Activated naive CD4-positive, alpha-beta T cell treated with anti-CD3 and anti-CD28 coated beads, Interleukin-2, amount 10 ng/mL, durations not matched to agents 7 days and 5 days (primary cell): ENCODE measurements at places on chromosomes 1 and 21.

- peak; percentile 54 for DNase-seq
These were observed 2.4 kb upstream of the FAM110D start for GRCh38 chr1:26156285-26157038.

- no peak for DNase-seq
These were observed 485.7 kb downstream of the NUF2 start for GRCh38 chr1:163807331-163808049.

- DNase-seq = no peak
These were observed 152.7 kb downstream of the PIK3R3 start for GRCh38 chr1:45979778-45980176.

DNA sequence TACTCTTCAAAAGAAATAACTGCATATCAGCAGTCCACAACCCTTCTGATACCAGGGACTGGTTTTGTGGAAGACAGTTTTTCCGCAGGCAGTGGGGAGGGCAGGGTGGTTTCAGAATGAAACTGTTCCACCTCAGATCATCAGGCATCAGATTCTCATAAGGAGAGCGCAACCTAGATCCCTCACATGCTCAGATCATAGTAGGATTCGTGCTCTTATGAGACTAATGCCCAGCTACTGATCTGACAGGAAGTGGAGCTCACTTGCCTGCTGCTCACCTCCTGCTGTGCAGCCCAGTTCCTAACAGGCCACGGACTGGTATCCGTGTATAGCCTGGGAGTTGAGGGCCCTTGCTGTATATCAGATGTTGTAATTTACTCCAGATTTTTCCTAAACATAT, 11.5 kb downstream of the RO60 start:
- no peak for DNase-seq

DNA sequence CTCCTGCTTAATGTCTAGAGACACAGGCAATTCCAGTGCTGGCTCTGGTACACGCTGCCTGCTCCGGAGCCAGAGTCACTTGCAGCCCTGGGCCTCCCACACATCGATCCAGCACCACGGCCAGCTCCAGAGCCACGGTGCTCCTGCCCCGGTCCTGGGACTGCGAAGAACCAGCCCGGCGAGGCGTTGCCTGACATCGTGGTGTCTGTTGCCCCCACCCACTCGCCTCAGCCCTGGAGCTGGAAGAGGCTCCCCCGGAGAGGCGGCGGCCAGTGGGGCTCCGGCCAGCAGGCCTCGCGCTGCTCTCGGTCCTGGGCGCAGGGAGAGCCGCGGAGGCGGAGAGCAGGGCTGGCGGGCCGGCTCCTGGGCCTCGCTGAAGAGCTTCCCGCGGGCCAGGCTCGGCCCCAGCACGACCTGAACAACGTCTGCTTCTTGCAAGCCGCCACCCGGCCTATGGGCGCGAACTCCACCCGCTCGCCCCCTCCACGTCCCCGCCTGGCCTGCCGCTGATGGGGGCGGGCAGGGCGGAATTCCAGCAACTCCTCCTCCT, 364.8 kb downstream of the CEP170 start:
- no peak for DNase-seq

DNA sequence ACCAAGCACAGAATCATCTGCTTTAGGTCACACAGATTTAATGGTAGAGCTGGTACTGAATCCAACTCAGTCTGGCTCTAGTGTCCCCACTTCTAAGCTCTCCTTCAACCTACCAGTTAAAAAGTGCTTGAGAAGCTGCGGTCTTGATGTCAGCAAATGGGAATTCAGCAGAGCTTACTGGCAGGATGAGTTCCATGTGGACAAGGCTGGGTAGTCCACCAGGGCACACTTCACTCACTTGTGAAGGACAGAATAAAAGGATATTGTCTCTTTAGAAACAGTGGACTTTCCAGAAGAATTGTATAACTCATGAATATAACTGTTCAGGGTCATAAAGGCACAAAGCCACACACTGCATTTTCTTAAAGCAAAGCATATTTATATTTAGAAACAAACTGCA, 35.1 kb upstream of the GUCA2B start:
- no peak for DNase-seq

DNA sequence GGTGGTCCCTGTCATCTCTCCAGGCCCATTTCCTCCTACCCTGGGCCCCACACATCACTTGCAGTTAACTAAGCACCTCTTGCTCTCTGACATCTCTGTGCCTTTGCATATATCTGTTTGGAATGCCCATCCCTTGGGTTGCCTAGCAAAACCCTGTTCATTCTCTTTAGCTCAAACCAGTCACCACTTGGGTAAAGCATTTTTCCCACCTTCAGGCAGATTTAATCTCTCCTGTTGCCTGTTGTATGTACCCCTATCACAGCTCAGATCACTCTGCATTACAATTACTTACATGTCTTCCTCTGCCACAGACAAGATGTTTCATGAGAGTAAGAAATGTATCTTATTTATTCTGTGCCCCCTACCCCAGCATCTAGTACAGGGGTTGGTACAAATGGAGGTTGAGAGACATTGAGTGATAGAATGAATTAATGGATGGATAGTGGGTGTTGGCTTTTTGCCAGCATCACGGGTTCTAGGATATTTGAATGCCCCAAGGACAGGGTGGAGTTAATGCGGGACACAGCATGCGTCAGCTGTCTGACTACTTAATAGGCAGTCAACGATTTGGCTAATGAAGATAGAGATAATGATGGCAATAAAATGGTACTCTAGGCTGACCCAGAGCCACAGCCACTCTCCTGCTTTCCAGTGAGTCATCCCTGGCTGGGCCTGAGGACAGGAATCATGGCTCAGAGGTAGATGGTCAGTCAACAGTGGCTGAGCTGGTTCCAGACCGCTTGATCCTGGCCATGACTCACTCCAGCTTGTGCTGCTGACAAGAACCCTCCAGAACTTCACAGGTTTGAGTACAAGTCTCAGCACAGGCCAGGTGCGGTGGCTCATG, 6.5 kb downstream of the NR0B2 start:
- DNase-seq = no peak

- DNase-seq = no peak
These were observed 125.0 kb upstream of the DMRTA2 start for GRCh38 chr1:50548243-50548642.

- no peak for DNase-seq
These were observed 18.3 kb upstream of the NGF start for GRCh38 chr1:115356356-115356755.

DNA sequence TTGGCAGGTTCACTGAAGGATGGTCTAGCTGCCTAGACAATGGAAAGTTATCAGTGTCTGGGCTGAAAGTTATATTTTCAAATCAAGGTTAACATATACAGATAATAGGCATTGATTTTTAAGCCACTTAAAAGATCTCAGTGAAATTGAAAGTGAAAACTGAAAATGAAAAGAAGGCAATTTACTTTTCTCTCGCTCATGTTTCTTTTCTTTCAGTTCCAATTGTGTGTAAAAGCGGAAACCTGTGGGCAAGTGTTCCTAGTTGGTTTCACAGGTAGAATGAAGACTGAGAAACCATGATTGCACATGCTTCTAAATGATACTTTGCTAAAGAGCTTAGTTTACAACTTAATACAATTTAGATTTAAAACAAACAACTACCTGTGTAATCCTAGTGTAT, 383.7 kb downstream of the ZP4 start:
- DNase-seq = no peak

GRCh38 chr1:226738995-226739695, at the start of gene ITPKB:
Gene ITPKB (minus strand): TSS chr1:226739282. CDS start chr1:226737458, 1,824 bp downstream.
- DNase-seq = peak; percentile 80

DNA sequence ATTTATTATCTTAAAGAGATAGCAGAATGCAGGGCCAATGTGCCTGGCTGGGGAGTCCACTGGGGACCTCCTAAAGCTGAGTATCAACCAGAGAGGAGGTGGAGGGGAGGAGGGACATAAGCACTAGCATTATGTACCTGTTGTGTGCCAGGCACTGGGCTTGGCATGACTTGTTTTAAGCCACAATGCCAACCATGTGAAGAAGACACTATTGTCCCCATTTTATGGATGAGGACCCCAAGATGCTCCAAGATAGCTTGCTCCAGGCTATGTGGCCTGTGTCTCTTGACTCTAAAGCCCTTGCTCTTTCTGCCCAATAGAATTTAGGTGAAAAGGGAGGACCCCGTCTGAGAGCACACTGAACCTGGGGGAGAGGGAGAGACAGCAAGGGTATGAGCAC, 111.3 kb downstream of the GLIS1 start:
- no peak for DNase-seq

- DNase-seq = no peak
These were observed 39.6 kb upstream of the KDM4A start for GRCh38 chr1:43610339-43610738.

GRCh38 chr1:205639567-205639966, 7.8 kb upstream of the ELK4 start:
- no peak for DNase-seq

DNA sequence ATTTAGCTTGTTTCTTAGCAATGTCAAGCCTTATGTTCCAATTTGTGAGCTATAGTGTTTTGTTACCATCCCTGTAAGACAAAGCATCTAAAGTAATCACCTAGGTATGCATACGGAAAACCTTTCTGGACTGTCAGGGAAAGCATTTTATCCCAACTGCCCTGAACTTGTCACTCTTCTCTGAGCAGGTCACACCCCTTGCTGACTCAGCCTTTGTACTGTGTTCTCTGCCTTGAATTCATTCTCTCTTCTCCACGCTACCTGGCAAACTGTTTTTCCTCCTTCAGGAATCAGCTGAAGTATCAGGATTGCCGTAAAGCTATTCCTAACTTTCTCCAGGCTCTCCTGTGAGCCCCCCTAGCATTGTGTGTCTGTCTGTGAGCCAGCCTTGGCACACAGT, 54.2 kb downstream of the PBX1 start:
- no peak for DNase-seq

DNA sequence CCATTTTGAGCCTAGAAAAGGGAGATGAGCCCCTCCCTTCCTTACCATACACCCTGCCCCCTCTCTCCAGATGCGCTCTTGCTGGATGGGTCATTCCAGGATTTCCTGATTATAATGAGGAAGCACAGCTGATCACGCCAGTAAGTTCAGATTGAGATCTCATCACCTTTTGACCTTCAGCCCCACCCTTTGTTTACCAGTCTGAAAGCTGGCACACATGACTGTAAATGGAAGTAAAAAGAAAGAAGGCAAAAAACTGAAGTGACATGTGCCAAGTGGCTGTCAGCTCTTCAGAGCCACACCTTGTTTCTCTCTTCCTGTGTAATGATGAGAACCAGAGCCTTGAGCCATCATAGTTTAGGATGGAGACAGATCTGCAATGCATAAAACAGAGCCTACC, 27.9 kb downstream of the S1PR1 start:
- peak; percentile 46 for DNase-seq

- no peak for DNase-seq
These were observed 4.5 kb downstream of the PLXNA2 start for GRCh38 chr1:208239473-208240381.

- no peak for DNase-seq
These were observed 28.5 kb upstream of the KCNQ4 start for GRCh38 chr1:40755067-40755466.

DNA sequence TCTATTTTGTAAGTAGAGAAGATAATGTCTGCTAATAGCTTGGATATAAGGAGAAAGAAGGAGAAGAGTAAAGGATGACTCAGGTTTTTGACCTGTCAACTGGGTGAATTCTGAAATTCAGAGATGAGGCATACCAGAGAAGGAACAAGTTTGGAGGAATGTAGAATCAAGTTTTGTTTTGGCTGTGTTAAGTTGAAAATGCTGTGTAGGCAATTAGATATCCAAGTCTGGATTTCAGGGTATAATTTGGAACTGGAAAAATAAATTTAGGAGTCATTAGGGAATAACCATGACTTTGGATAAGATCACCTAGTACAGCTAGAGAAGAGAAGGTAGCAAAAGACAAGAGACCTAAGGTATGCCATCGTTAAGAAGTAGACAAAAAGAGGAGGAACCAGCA, 22.4 kb upstream of the GNG4 start:
- DNase-seq = no peak

GRCh38 chr21:46191686-46192575, 7.7 kb upstream of the SPATC1L start:
- DNase-seq = no peak

GRCh38 chr21:35212393-35213127, 163.5 kb upstream of the RUNX1 start:
- DNase-seq = no peak

GRCh38 chr1:159652506-159652905, 61.9 kb downstream of the CRP start:
- DNase-seq = no peak

- DNase-seq = no peak
These were observed 29.0 kb downstream of the XCL1 start for GRCh38 chr1:168605443-168605842.

DNA sequence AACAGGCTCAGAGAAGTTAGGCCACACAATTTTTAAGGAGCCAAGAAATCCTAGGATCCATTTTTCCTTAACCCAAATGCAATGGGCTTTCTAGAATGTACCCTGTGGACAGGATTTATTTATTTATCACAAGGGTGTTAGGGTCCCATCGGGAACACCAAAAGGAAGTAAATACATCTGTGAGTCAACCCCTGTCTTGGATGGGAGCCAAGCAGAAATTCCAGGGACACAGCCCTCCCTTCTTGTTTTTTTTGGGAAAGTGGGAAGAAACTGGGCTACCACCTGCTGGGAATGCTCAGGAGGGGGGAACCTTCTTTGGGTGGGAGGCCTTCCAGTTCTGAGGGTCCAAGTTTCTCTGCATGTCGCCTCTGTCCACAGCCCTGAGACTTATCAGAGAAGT, 1.3 kb downstream of the CRNN start:
- no peak for DNase-seq

GRCh38 chr1:194047206-194047605, 860.8 kb upstream of the B3GALT2 start:
- no peak for DNase-seq

DNA sequence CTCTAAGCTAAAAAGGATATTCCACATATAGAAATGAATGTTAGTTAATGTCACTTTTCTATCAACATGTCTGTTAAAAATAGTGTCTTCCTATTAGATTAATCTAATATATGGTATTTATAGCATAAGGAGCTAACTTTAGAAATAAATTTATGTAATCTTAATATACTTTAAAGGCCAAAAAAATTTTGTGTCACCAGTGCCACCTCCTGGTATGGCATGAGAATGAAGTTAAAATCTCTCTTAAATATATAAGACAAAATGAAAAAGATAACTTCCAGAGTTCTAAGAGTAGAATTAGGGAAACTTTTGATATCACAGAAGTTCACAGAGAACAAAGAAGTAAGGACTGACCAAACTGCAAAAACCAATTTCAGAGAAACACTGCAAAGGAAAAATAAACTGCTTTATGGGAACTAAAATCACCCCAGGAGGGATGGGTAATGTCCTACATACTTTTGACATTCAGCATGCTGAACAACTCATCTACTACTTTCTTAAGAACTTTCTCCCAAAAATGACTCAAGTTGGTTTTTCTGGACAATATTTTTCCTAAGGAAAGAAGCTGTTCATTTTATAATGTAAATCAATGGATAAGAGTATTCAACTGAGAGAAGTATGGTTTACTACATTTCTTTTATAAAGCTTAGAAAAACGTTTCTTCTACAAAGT, 82.8 kb downstream of the TRIM33 start:
- DNase-seq = peak; percentile 26

GRCh38 chr1:2847086-2847985, 45.8 kb upstream of the TTC34 start:
- no peak for DNase-seq

- DNase-seq = peak; percentile 90
These were observed at the start of the genes AKR7A2 and SLC66A1 for GRCh38 chr1:19311931-19312781. Gene AKR7A2 (minus strand): TSS chr1:19312144. CDS start chr1:19312124, 20 bp downstream. Gene SLC66A1 (plus strand): TSS chr1:19312326. CDS start chr1:19317678, 5,352 bp downstream.

GRCh38 chr1:172956871-172957270, 93.9 kb downstream of the TNFSF18 start:
- DNase-seq = no peak
